Cerebellum (tissue), 4 donors: ENCODE measurements at places on chromosomes 16 and 17. TPM values are rescaled to one million over a fixed set of nuclear protein-coding genes. Genes with fewer than 3 reads are reported as not detected.

Gene ANKS4B
- total RNA-seq: 0.36 TPM

Gene KRTAP2-3
- total RNA-seq: not detected

Gene USB1
- 8.6 TPM for total RNA-seq

Gene CEP295NL
- 2.4 TPM for total RNA-seq

Gene KRT26
- total RNA-seq: not detected

Gene NOXO1
- total RNA-seq: 0.64 TPM

Gene CYB561
- total RNA-seq: 19.0 TPM

Gene BAIAP3
- total RNA-seq: 8.8 TPM

Gene KCNH4
- 0.82 TPM for total RNA-seq
